ENCODE measurements at places on chromosomes 16 and 17. TPM values are rescaled to one million over a fixed set of nuclear protein-coding genes. Genes with fewer than 3 reads are reported as not detected.

DNA sequence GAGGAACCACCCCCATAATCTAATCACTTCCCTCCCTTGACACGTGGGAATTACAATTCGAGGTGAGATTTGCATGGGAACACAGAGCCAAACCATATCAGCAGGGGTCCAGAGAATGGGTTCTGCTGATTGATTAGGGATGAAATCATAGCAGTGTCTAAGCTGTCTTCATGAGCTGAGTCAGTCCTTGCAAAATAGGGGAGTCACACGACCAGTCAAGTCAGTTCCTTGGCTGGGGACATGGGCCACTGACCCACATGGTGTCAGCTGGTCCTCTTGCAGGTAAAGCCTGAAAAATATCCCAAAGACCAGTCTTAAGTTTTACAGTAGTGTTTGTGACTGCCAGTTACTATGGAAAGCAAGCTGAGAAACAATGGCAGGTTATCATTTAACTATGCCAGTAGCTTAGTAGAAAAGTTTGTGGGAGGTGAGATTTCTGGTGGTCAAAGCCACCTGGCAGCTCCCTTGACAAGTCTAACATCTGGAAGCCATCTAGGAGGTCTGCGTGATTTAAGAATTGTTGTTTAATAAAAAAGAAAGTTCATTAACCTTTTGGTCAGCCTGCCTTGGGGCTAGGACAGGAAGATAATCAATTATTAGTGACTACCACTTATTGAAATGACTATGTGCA, 15.7 kb upstream of the ATF7IP2 start:
- no peak for DNase-seq

DNA sequence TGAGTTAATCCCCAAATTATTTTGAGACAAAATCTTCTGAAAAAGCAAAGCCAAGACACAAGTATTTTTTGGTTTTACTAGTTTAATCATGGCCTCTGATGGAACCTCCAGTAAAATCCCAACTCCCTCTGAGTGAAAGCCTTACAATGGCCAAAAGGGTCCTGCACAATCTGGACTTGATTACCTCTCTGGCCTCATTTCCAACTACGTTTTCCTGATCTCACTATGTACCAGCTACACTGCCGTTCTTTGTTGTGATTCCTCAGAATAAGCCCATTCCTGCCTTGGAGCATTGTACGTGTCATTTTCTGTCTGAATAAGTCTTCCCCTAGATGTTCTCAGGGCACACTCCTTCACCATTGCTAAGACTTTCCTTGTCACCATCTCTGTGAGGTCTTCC, 37.3 kb downstream of the SPOP start:
- DNase-seq: no peak

DNA sequence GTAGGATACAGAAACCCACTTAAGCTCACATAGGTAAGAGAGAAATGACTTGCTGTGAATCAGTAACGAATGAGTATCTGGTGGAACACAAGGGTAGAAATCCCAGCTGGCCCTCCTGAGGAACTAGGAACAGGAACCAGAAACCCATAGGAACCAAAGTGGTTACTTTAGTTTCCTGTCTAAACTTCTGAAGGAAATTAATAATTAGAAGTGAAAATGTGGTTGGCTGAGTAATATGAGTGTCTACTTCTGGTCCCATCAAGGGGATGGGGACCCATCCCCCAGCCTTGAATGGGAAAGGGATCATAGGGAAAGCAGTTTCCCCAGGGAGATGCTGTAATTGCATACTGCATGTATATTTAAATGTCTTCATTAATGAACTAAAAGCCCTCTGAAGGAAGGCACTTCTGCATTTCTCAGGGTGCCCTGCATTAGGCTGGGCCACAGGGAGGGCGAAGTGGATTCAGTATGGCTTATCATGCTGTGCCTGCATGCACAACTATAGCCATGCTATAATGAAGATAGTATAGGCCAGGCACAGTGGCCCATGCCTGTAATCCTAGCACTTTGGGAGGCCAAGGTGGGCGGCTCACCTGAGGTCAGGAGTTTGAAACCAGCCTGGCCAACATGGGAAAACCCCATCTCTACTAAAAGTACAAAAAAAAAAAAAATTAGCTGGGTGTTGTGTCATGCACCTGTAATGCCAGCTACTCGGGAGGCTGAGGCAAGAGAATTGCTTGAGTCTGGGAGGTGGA, 45.6 kb downstream of the CYB5B start:
- DNase-seq: no peak

Gene TBC1D3C
- total RNA-seq: not detected

Gene CHST5
- total RNA-seq: not detected

Data from thymus (tissue), 14 donors.